ENCODE measurements at places on chromosomes 1 and 21.

DNA sequence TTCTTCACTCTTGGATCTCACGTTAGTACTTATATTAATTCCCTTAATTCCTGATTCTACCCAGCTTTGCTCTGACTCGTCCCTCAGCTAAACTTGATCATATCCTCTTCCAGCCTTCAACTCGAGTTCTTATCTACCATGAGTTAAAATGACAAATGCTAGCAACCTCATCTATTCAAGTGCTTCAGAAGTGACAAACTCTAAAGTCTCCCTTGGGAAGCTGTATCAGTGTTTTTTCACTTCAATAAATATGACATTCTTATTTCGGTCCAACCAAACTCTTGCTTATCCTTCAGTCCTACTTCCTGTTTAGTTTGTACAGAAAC lies 75.3 kb downstream of the FOXJ3 start:
- no peak for DNase-seq

GRCh38 chr21:29430030-29430429 lies 131.3 kb downstream of the BACH1 start:
- DNase-seq = no peak

- no peak for DNase-seq
Observed at GRCh38 chr1:228282329-228283042, 74.6 kb downstream of the OBSCN start.

GRCh38 chr1:192726820-192727504 lies 81.9 kb upstream of the RGS2 start:
- no peak for DNase-seq

DNA sequence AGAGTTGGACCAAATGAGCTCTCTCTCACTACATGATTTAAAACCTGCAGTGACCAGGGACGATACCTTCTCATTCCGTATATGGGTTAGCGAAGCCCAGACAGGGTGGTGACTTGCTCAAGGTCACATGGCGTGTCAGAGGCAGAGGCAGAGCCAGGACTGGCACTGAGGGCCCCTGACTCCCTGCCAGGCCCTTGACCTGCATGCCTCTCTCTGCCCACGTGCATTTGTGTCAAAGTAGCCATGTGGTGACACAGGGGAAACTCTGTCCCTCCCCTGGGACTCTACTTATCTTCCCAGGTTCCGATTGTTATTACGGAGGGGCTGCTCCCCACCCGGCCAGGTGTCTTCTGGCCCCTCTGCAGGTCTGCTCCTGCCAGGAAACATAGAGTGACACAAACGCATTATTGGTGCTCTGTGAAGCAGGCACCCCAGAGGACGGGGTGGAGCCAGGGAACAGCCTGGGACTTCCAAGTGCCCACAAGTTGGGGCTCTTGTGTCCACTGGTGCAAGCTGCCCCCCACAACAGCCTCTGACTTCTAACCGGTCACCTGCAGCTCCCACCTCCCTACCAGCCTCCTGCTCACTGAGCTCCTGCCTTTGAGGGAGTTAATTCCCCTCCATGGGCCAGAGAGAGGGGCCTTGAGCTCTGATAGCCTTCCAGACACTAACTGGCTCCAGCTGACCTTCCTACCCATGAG lies 7.3 kb upstream of the TINAGL1 start:
- DNase-seq = peak; percentile 83

GRCh38 chr21:44900559-44901251 lies 20.0 kb downstream of the ITGB2 start:
- DNase-seq = no peak

DNA sequence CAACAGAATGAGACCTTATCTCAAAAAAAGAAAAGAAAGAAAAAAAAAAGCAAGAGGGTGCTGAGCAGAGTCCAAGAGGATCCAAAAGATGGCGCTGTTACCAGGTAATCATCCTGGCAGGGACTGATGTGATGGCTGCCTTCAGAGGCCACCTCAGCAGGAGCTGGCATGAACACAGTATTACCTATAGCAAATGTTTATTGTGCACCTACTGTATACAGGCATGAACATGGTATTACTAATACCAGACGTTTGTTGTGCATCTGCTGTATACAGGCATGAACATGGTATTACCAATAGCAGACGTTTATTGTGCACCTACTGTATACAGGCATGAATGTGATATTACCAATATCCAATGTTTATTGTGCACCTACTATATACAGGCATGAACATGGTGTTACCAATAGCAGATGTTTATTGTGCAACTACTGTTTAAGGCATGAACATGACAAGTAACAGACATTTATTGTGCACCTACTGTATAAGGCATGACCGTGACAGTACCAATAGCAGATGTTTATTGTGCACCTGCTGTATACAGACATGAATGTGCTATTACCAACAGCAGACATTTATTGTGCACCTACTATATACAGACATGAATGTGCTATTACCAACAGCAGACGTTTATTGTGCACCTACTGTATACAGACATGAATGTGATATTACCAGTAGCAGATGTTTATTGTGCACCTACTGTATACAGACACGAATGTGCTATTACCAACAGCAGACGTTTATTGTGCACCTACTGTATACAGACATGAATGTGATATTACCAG lies 115.1 kb upstream of the TMEM51 start:
- DNase-seq = no peak

- DNase-seq = no peak
Observed at GRCh38 chr1:210117198-210117597, 115.4 kb upstream of the SERTAD4 start.

GRCh38 chr1:147169840-147170674 lies 2.2 kb downstream of the PRKAB2 start:
- no peak for DNase-seq

DNA sequence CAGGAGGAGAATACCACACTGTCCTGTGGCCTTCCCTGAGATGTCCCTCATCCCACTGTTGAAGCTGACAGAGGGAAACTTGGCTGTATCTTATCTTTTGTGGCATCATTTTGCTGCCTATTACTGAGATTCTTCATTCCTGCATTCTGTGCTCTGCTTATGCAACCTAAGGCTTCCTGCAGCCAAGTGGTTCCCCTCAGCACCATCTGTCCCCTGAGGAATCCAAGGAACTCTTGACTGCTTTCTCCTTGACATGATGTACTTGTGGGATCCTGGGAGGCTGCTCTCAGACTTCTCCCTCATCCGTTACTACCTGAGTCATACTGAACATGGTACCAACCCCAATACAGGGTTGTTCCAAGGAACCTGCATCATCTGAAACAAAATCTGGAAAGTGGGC lies 21.1 kb upstream of the RIMKLA start:
- no peak for DNase-seq

GRCh38 chr1:40625076-40625475 lies 40.4 kb downstream of the RIMS3 start:
- DNase-seq = peak; percentile 78

DNA sequence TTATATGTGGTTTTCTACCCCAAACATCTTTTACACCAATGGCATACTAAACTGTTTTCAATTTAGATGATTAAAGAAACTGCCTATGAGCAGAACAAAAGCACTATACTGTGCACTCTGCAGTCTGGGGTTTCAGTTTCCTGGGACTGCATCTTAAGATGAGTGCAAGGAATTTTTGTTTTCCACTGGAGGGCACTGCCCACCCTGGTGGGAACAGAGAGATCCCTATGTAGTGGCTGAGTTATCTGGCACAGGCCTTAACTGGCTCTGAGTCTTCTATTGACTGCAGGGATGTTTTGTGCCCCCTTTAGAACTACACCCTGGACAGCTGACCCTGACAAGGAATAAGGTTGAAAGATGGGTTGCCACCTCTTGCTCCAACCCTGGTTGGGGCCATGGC lies 12.0 kb downstream of the PROK1 start:
- peak; percentile 58 for DNase-seq

GRCh38 chr1:22886211-22886610 lies 86.5 kb downstream of the LACTBL1 start:
- no peak for DNase-seq

DNA sequence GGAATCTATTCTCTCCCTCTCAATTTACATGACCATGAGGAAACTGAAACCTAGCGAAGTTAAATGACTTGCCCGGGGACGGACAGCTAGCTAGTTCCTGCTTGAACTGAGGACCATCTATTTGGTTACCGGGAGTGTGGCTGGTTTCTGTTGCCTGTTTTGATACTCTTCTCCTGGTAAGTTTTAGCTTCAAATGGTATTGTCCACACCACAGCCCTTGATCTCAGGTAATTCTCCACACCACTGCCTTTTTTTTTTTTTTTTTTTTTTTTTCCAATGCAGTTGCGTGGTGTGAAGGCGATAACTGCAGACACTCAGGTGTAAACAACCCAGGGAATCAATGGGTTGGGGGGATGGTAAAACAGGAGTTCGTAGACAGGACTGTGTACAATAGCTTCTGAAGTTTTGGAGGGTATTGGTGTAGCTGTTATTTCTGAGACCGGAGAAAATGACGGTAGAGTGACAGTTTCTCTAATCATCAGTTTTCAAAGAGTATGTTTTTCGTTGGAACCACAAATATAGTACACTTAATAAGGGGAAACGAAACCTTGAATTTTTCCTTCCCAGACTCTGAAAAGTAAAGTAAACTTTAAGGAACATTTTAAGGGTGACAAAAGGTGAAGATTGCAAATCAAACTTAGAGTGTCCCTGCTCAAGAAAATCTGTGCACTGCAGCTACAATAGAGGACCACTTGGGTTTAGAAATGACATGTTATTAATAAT lies 125.3 kb upstream of the CACYBP start:
- DNase-seq = no peak

GRCh38 chr1:181784039-181784683 lies 277.4 kb downstream of the ZNF648 start:
- DNase-seq = no peak

DNA sequence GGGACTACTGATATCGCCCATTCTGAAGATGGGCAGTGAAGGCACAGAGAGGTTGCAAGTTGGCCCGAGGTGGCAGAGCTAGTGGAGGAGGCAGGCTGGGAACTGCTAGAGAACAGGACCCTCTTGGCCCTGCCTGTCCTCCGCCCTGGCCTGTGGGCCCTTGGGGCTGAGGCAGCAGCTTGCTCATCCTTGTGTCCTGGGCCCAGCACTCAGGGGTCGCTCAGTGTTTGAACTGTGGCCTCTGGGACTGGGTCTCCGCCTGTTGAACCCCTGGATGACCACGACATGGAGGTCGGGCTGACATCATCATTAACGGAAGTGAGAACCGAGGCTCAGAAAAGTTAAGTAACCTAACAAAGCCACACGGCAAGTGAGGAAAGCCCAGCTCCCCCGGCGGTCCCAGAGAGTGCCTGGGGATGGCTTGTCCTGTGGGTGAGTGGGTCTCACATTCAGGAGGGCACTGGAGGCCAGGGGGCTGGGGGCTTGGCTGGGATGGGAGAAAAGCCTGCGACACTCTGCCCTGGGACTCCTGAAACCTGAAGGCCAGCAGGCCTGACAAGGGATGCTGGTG lies 23.0 kb upstream of the DDOST start:
- DNase-seq = no peak

DNA sequence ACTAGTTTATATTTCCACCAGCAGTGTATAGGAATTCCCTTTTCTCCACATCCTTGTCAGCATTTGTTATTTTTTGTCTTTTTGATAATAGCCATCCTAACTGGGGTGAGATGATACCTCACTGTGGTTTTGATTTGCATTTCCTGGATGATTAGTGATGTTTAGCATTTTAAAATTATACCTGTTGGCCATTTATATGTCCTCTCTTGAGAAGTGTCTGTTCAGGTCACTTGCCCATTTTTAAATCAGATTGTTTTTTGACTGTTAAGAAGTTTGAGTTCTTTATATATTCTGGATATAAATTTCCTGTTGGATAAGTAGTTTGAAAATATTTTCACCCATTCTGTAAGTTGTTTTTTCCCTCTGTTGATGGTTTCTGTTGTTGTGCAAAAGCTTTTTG lies 31.0 kb upstream of the PM20D1 start:
- no peak for DNase-seq

GRCh38 chr21:45330075-45330781 lies 42.5 kb upstream of the POFUT2 start:
- no peak for DNase-seq

- DNase-seq = no peak
Observed at GRCh38 chr21:16554503-16554902, 824.7 kb downstream of the USP25 start.

DNA sequence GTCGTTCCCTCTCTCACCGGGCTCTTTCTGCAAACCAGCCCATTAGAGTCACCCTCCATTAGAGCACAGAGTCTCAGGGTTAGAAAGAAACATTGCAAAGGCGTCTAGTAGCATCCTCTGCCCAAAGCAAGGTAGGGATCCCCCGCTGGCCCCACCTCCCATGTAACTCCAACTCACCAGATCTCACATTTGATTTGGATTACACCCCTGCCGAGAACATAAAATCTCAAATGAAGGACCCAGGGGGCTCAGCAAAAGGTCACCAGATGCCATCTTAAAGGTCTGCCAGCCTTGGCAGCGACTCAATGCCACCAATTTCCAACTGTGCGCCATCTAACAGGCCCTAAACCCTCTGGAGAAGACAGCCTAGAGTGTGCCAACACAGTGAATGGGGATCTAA lies 14.1 kb downstream of the C1orf87 start:
- DNase-seq = no peak

GRCh38 chr21:15207635-15208370 lies 143.0 kb upstream of the NRIP1 start:
- DNase-seq = no peak

- peak; percentile 3 for DNase-seq
Observed at GRCh38 chr1:36560177-36560576, 77.5 kb upstream of the CSF3R start.

DNA sequence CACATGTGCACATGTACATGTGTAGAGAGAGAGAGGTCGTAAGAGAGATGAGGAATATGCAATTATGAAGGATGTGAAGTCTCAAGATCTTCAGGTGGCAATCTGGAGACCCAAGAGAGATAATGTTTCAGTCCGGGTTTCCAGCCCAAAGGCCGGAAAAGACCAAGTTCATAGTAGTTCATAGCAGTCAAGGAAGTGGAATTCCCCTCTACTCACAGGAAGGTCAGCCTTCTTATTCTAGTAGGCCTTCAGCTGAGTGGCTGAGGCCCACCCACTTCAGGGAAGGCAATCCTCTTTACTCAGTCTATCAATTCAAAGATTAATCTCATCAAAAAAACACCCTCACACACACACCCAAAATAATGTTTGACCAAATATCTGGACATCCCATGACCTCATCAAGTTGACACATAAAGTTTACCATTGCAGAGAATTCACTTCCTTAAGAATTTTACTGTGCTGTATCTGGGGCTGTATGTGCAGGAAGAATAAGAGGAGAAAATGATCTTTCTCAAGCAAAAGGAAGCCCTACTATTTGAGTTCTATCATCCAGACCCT lies 114.6 kb downstream of the TNFSF18 start:
- DNase-seq = no peak

GRCh38 chr1:60974524-60975372 lies 107.6 kb upstream of the NFIA start:
- no peak for DNase-seq

- DNase-seq = no peak
Observed at GRCh38 chr1:19011845-19012231, 55.4 kb upstream of the IFFO2 start.

Measured in testis (tissue), 5 donors.